ACHN (cell line): ENCODE measurements at places on chromosomes 4 and X.

DNA sequence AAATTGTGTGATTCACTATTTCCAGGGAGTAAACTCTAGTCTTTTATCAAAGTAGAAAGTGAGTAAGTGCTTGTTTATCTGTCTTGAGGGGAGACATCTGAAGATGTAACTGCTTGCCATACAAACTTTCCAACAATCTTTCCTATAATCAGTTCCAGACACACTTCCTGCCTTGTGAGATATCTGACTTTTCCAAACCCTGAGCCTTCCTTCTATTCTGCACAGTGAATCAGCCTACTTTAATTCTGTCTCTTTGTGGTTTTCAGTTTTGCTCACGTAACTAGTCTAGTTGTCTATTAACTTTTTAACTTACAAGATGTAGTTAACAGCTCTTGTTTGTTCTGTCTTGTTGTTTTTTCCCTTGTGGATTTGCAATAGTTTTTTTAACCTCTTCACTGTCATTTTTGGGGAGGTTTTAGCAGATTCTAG lies 947.8 kb downstream of the C4orf33 start:
- peak; percentile 73 for DNase-seq

GRCh38 chr4:139455126-139455538 lies 1.2 kb downstream of the RAB33B start:
- DNase-seq = no peak

DNA sequence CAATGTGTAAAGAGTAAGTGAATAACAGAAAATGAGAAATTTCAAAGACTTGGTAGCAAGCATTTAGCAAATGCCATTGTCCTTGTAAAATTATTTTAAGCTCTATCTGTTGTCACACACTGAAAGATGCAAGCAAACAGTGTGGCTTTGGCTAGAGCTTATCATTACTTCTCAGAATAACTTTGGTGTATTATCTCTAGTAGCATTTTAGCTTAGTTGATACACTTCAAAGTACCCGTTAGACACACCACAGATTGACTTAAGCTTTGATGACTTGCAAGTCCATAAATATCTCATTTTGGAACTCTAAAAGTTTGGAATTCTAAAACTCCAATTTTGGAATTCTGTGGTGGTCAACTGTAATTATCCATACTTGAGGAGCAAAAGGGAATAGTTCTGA lies 98.6 kb downstream of the PDLIM5 start:
- no peak for DNase-seq

- no peak for DNase-seq
These were observed 22.3 kb upstream of the CLOCK start for GRCh38 chr4:55568905-55569504.

GRCh38 chrX:80174925-80175574 lies 160.5 kb downstream of the TBX22 start:
- DNase-seq = no peak

DNA sequence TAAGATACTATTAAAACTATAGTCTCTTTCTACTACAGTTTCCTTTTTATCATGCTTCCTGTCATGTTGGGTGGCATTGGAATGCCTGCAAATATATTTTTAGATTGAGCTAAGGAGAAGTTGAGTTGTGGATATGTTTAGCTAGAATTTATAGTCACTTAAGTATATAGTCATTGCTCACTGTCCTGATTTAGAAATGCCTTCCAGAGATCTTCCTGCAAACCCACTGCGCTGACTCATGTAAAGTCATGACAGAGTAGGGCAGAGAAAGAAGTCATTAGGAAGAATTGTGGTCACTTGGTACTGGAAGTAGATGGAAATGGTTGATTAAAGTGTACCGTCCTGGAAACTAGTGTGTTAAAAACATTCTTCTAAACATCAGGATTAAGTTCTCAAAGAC lies 490.3 kb upstream of the PABPC4L start:
- DNase-seq = no peak

- DNase-seq = peak; percentile 65
These were observed 113.4 kb downstream of the SCLT1 start for GRCh38 chr4:128979934-128980333.

- DNase-seq = peak; percentile 38
These were observed 6.5 kb upstream of the USP46 start for GRCh38 chr4:52665592-52665991.

- DNase-seq = no peak
These were observed 13.8 kb downstream of the PCDH10 start for GRCh38 chr4:133162941-133163340.

- no peak for DNase-seq
These were observed at the start of gene NHSL2 for GRCh38 chrX:71910643-71910985. Gene NHSL2 (plus strand): TSS chrX:71910845.

GRCh38 chrX:40199704-40200103 lies 101.9 kb upstream of the BCOR start:
- DNase-seq = no peak

- DNase-seq = no peak
These were observed 59.6 kb downstream of the NFKB1 start for GRCh38 chr4:102560571-102561341.

- no peak for DNase-seq
These were observed 602.0 kb upstream of the CPEB2 start for GRCh38 chr4:14400307-14400706.

GRCh38 chr4:2399631-2400190 lies 18.7 kb downstream of the ZFYVE28 start:
- no peak for DNase-seq

DNA sequence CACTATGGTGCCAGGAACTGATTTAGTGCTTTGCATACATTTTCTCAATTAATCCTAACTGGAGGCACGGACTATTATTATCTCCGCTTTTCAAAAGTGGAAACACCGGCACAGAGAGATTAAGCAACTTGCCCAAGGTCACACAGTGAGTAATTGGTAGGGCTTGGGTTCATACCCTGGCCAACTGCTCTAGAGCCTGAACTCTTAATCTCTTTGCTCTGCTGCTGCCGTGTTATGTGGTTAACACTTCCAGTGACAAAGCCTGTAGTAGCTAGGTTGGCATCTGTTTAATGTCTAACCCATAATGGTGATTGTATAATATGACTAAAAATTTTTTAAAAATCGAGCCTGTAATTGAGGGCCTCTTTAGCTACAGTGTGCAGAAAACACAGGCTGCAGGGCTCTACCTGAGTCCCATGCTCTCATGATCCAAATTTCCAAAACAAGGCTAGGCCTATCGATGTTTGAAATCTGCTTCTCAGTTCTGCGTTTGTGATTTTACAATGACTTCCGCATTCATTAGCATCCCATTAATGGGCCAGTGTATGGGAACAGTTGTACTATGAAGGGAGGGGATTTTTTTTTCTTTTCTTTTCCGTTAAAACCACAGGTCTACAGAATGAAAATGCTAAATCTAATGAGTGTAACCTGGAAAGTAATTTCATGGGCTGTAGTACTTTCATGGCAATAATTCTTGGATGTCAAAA lies 219.3 kb upstream of the JADE1 start:
- no peak for DNase-seq

DNA sequence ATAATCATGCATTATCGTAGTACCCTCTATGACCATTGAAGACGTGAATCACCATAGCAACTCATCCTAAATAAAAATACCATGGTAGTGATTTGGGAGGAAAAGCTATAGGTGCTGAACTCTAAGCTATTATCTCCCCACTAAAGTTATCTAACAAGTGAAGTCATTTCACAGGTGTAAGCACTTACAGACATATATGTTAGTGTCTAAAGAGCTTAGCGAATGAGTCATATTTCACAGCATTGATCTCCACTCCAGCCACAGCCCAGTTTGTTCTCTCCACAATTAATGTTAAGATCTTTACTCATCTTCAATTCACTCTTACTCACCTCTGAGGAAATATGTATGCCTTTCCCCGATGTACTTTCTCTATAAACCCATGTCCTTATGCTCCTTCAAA lies 57.0 kb downstream of the DCAF8L1 start:
- no peak for DNase-seq

DNA sequence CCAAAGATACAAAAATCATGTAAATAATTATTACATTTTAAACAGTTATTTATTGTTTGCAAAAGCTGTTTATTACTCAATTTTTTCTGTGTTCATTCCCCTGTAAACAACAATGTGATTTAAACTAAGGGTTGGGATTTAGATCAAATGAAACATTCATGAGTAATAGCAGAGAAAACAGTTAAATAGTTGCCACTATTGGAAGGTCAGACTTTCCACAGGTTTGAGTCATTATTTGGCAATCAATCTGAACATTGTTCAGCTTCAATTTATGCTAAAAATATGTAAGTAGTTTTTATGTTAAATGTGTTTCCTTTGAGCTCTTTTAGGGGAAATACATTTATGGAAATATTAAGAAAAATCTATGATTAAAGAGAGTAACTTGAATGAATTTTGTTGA lies 144.9 kb downstream of the STIM2 start:
- DNase-seq = no peak

GRCh38 chr4:173288698-173289352 lies 45.3 kb downstream of the HMGB2 start:
- no peak for DNase-seq

DNA sequence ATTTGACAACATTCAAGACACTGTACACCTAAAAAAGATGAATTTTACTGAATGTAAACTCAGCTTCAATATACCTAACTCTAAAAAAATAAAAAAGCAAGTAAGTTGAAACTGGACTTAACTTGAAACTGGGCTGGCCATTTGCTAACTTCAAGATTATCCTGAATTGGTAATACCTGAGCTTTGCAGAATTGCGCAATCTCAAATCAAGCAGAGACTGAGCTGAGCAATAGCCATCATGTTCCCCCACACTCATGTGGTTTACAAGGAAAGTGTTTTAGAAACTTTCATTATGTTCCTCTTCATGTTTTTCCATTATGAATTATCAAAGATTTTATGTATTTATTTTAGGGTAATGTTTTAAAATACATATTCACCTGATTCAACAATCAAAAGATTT lies 38.7 kb downstream of the ANXA5 start:
- no peak for DNase-seq

- no peak for DNase-seq
These were observed 5.3 kb downstream of the ARSF start for GRCh38 chrX:3046253-3047240.

GRCh38 chrX:21907260-21907659 lies 33.2 kb upstream of the SMS start:
- no peak for DNase-seq

DNA sequence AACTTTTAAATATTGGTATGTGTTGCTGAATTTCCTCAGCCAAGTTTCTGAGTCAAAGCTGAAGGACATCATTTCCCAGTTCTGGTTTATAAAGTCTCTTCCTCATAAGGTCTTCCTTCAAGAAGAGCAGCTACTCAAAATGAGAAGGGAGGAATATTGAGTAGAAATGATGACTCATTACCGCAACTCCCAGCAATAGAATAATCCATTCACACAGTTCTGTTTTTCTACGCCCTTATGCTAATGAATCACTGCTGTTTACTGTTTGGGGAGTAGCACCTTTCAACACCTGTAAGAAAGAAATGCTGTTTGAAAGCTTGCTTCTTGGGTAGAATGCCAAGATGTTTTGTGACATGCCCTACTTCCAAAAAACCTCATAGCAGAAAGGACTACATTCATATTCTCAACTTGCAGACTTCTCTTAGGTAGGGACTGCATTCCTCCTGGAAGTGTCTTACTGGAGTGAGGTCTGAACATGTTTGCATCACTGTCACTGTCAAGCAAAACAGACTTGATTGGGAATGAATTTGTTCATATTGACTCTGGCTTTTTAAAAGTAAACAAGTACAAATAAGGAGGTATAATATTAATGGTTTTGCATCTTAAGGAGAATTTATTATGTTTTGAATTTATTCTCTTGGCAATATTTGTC lies 147.2 kb upstream of the BANK1 start:
- DNase-seq = no peak

GRCh38 chr4:10384974-10385373 lies 72.3 kb downstream of the ZNF518B start:
- no peak for DNase-seq
